Right lung (tissue), 10 donors: ENCODE measurements at places on chromosomes 2 and 18. TPM values are rescaled to one million over a fixed set of nuclear protein-coding genes. Genes with fewer than 3 reads are reported as not detected.

GRCh38 chr2:204126705-204127104, 190.1 kb downstream of the ICOS start:
- DNase-seq, result no peak

DNA sequence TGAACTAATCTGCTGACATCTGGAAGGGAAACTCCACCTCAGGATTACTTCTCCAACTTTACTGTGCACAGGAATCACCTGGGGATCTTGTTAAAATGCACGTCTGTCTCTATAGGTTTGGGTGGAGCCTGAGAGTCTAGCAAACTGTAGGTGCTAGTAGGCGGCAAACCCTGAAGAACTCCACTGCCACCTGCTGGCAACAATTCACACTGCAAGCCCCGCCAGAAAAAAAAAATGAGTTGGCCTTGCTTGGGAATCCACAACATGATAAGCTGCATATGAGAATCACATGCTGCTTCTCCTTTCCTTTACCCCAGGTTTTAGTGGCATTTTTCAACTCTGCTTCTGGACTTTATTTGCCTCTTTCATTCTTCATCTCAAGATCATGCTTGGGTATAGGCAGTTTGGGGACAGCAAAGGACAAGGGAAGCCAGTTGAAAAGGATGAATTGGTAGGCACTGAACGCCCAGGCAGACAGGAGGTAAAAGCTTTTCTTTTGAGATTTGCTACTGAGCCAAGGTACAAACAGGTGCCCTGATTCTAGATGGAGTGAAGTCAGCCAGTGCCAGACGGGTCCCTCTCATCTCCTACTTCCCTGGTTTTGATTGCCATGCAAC, 88.8 kb downstream of the VIT start:
- peak; percentile 70 for DNase-seq

GRCh38 chr2:64045938-64046337, 26.7 kb upstream of the VPS54 start:
- no peak for DNase-seq

SMIM21 gene
- not detected for polyA plus RNA-seq

C2orf66 gene
- 0.18 TPM for polyA plus RNA-seq
